NCI-H526 treated with DMSO at 0.1 percent for 48 hours (cell line): ENCODE measurements at places on chromosomes 6 and 20.

- no peak for DNase-seq
These were observed 237.6 kb upstream of the AFDN start for GRCh38 chr6:167588920-167589614.

DNA sequence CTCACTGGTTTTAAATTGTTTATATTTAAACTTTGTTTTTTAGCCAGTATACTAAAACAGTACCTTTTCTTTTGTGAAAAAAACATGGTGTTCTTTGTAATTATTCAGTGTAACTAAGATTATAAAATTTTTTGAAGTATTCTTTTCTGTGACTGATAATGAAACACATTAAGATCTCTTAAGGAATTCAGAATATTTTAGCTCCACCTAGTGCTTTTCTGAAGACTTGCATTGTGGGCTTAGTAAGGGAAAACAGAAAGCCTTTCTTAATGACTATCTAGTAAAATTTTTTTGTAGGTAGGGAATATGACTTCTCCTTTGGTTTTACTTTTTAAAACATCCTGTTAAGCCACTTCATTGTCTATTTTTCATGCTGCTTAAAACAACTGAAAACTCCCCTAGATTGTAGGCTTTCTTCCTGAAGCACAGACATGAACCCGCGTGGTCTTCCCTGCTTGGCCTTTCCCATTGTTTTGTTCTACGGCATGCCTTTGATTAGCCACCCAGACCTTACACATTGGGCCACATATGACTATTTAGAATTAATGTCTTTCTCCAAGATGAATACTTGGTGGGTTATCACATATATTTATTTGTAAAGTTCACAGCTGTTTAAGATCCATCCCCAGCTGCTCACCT is 72.1 kb downstream of the AFDN start:
- peak; percentile 58 for DNase-seq

DNA sequence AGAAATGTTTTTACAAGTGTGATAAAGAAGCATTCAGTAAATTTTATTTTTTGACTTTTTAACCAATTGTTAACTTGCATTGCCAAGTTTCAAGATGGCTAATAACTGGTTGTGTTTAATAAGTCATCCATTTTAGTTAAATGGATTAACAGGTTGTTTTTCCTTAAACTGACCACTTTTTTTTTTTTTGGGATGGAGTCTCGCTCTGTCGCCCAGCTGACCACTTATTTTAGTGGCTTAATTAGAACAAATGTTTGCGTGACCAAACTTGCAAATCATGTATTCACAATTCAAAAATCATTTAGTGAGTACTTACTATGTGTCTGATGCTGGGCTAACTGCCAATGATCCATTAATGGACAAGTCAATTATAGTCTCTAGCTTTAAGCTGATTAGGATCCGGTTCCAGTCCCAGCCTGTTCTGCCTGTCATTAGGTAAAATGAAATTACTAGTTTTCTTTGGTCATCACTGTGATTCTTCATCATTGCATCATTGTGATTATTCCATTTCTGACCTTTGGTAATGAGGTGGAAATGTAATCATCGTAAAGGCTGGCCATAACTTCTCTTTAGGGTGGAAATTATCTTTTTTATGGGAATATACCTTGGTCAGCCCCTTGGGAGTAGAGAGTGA is 729.2 kb upstream of the MARCKS start:
- no peak for DNase-seq

DNA sequence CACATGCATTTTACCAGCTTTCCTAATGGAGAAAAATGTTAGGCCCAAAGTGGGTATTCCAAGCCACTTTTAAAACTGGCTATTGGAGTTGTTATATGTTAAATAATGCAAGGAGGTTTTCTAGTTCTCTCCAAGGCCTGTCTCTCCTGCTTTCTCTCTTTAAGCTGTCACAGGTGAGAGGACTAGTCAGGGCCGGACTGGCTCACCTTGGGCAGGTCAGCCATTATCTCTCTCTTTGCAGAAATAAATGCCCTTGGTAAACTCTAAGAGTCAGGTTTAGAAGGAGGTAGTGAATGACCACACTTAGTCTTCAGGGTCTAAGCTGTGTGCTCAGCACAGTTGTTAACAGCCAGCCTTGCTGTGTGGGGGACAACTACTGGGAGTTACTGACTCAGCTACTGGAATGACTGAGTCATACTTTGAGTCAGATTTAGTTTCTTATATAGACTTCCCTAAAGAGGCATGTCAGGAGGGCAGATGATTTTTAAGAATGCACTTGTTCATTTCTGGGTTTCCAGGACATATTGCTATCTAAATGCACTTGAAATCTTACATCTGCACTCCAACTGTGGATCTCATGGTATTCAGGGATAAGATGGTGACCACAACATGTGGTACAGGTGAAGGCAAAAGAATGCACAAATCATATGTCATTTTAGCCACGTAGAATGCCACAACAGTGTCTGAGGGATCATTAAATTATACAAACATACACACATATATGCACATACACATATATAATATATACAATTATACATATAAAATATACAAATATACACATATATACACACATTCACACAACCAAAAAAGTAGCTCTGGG is 719.4 kb downstream of the EPM2A start:
- DNase-seq = no peak

DNA sequence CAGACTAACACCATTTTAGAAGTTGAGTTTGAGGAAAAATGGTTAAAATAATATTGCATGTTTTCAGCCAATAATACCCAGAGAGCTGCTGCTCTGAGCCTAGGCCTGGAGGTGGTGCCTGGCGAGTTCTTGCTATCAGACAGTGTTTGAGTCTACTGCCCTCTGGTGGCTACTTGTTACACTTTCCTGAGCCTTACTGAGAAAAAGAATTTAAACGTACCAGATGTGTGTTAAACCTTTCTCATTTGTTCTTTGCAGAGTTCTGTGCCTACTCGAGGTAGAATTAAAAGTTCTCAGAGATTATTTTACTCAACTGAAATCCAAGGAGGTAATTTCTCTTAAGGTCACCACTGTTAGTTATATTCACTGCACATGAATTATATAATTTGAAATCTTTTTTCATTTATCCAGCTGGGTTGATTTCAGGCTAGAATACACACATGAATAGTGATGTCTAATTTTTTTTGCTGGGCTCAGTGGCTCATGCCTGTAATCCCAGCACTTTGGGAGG is 38.2 kb downstream of the SHLD1 start:
- DNase-seq = peak; percentile 77

DNA sequence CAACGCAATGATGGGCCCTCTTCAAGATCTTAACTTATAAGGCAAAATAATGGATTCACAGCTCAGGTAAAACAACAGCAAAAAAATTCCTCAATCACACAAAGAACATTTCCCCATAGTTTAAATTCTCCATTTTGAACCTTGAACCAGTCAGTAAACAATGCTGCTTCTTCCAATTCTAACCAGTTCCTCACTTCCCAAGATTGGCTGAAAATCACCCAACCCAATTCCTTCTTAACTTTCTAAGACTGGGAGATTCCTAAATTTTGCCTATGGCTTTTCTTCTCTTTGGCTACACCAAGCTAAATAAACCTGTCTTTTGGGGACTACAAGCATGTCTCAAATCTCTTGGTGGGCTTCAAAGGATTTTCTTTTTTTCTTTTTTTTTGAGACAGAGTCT is 3.1 kb upstream of the ZNF451 start:
- DNase-seq = no peak

GRCh38 chr6:166612471-166612881 is 14.6 kb downstream of the RPS6KA2 start:
- no peak for DNase-seq

- DNase-seq = no peak
These were observed 1.3 kb upstream of the HLA-B start for GRCh38 chr6:31358302-31358701.

GRCh38 chr6:105199711-105200110 is 19.9 kb upstream of the POPDC3 start:
- DNase-seq = no peak

- no peak for DNase-seq
These were observed 105.6 kb downstream of the PSMB1 start for GRCh38 chr6:170447561-170447930.

- no peak for DNase-seq
These were observed 357.1 kb downstream of the MAFB start for GRCh38 chr20:40331807-40332560.
